ENCODE measurements at places on chromosomes 16 and 17.
A peak's percentile ranks its signal among the peaks of the same experiment; 100 is the strongest.

DNA sequence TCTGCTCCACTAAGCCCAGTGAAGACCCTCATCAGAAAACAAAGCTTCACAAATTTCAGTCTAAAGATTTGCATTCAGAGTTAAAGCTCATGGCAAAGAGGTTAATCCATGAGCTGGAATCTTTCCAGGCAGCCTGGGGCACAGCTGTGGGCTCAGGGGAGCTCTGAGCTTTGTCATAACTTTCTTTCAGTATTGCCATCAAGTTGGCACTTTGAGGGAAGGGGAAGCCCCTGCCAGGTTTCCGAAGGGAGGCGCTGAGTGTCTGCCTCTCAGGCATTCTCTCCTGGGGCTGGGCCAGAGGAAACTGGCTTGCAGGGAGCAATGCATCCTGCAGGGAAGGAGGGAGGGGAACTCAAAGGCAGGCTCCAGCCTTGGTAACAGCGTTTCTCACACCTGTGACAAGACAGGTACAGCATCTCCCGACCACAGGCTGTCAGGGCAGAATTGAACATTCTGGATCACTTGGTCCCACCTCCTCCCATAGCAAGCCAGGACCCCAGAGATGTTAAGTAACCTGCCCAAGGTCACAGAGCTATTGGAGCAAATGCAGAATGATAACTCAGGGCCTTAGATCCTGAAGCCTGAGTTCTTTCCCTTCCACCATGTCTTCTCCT, 3.9 kb downstream of the LPO start:
- no peak for DNase-seq

GRCh38 chr16:57646388-57647039, 18.1 kb downstream of the ADGRG1 start:
- DNase-seq = no peak

GRCh38 chr17:69492410-69493071, 78.0 kb downstream of the MAP2K6 start:
- peak; percentile 80 for DNase-seq

- no peak for DNase-seq
Measured at GRCh38 chr16:72043058-72043457, 11.2 kb upstream of the HP start.

- DNase-seq = no peak
Measured at GRCh38 chr17:40480501-40481003, 20.9 kb downstream of the TNS4 start.

- DNase-seq = no peak
Measured at GRCh38 chr17:56929362-56929969, 15.6 kb upstream of the TRIM25 start.

DNA sequence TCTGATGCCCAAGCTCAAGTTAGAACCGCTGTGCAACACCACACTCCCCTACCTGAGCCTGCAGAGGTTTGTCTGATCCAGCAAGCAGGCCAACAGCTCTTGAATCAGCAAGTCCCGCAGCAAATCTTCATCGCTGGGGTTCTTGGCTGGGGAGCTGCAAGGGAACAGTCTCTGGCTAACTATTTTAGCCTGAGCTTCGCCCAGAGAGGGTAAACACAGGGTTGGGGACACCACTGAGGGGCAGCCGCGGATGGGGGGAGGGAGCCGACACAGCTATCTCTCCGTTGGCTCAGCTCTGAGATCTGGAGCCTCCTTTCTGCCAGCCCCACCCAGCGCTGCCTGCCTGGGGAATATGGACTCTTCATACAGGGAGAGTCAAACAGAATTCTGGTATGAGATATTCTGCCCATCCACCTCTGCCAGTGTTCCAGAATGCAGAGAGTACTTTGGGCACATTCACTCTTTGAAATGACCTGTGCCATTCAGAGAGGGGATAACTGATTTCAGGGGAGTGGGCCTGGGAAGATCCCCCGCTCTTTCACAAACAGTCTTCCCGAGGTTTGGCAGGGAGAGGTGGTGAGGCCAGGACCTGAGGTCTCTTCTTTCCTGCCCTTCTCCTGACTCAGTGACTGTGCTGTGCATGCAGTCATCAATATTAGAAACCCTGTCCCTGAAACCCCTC, 7.4 kb downstream of the GIP start:
- no peak for DNase-seq

DNA sequence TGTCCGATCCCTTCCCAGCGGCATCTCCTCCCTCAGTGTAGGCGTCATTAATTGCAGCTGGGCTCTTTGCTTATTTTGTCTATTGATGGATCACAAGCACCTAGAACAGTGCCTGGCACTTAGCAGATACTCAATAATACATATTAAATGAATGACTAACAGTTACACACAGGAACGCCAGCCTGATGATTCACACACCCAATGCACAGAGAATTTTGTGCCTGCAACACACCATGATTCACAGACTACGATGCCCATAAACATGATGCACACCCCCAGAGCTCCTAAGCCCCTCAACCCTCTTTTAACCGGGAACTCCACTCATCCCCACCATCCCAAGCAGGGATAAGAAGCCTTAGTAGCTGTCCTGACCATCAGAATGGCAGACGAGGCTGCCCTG, 66.6 kb upstream of the TMEM97 start:
- DNase-seq = no peak

GRCh38 chr17:39979893-39980350, 685 bp upstream of the PSMD3 start:
- DNase-seq = no peak

DNA sequence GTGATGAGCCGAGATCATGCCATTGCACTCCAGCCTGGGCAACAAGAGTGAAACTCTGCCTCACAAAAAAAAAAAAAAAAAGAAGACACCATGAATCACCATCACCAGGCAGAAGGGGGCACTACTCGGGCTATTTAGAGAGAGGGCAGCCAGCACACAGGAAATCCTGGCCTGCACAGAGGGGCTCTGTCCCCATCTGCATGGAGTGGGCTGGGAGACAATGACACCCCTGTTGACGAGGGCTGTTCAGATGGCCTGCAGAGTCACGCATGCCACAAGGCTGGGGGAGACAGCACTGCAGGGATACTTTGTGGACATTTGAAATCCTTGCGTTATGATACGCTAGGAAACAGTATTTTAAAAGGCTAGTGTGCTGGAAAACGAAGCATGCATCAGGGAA, 48.3 kb downstream of the CUEDC1 start:
- DNase-seq = no peak

GRCh38 chr16:49822649-49823370, 33.1 kb downstream of the ZNF423 start:
- no peak for DNase-seq

GRCh38 chr17:11121341-11121985, 119.5 kb upstream of the SHISA6 start:
- DNase-seq = no peak

DNA sequence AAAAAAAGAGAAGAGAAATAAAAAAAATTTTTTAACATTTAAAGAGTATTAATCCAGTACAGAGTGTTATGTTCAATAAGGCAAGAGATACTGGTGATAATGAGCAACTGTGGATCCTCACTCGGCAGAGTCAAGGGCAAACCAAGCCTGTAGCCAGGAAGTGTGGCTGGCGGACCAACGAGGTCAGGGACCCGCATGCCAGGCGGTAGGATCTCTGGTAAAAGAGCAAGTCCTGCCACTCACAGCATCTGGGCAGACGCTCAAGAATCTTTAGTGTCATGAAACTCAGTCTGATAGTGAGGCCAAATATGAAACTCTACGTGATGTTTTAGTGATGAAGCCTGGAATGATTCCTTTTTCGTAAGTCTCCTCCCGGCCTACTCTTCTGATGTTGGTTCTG, 8.3 kb upstream of the GEMIN4 start:
- DNase-seq = no peak

DNA sequence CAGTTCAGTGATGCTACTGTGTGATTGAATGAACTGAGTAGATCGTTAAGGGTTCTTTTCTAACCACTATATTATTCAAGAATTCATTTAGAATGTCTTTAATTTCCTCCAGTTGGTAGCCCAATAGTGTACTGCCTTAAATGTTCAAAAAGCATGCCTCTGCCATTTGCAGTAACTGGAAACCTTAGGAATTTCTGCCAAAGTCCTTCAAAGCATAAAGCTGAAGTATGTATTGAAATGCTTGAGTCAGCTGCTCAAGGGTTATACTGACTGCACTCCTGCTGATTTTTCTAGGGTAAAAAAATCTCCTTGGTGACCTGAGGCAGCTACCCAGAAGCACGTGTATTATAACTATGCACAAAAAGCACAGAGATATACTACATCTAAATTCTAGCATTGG, 56.5 kb downstream of the SNTB2 start:
- DNase-seq = peak; percentile 82

GRCh38 chr16:30406795-30407101, 658 bp upstream of the ZNF771 start:
- DNase-seq = no peak

- no peak for DNase-seq
Measured at GRCh38 chr17:6574687-6575595, 18.6 kb upstream of the PITPNM3 start.

DNA sequence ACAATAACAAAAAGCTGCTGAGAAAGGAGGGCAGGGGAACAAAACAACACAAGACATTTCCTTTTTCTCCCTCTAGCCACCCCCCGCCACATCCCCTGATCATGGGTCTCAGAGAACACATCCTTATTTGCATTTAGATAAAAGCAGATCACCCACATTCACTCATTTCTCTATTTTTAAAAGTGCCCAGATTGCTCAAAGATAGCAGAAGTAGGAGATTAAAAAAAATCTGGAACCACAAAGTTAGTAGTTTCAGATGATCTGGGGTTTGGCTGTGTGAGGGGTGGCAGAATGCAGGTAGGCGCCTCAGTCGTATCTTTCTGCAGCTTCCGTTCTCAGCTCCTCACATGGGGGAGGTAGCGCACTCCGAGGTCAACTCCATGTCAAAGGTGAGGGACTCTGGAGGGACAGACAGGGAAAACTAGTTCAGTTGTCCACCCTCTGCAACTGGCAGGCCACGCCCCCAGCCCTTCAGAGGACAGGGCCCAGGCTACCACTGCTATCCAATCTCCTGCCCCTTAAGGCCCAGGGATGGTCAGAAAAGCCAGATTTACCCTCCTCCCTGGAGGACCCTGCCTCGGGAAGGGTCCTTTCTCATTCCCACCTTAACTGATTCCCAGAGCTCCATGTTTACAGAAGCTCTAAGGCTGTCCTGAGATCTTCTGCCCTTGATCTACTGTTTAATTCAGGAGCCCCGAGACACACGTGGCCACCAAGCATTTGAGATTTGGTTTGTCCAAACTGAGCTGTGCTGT, 27.3 kb downstream of the STAT5A start:
- DNase-seq = no peak

- no peak for DNase-seq
Measured at GRCh38 chr16:11948819-11949218, 7.0 kb upstream of the NPIPB2 start.

GRCh38 chr17:80082403-80083135, 18.8 kb upstream of the GAA start:
- DNase-seq = peak; percentile 20

- no peak for DNase-seq
Measured at GRCh38 chr16:65123396-65124211, 1.7 kb upstream of the CDH11 start.

- no peak for DNase-seq
Measured at GRCh38 chr16:24471561-24472350, 67.6 kb upstream of the RBBP6 start.

All from fibroblast of skin of left biceps (primary cell).